ENCODE measurements at places on chromosomes 7 and 10.
A peak's percentile ranks its signal among the peaks of the same experiment; 100 is the strongest.

DNA sequence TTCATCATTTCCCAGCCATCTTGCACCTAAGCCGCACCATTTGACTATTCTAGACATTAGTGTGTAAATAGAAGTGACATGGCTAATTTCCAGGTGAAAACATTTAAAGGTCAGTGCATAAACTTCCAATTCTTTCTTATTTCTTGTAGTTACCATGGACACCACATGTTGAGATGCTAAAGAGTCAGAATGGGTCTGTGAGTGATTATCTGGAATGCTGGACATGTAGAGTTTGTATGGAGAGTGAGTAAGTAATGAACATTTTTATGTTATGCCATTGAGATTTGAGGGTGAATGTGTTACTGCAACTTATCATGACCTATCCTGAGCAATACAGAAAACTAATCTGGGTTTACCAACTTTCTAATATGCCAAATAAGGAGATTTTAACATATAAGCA is 60.4 kb downstream of the MEOX2 start:
- no peak for DNase-seq

DNA sequence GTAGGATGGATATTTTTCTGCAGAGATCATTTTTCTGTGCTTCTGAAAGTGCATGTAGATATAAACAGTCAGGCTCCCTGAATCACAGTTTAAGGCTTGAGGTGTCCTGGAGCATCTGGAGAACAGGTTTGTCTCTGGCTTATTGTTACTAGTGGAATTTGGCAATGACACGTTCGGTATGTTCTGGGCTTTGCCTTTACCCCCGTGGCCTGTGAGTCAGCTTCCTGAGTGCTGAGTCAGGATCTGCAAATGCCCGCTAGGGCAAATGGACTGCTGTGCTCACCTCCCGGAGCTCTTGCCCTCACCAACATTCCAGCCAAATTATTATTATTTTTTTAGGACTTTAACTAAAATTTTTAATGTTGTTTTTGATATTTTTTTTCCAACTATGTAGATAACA is 192.5 kb upstream of the PRSS1 start:
- DNase-seq = peak; percentile 17

DNA sequence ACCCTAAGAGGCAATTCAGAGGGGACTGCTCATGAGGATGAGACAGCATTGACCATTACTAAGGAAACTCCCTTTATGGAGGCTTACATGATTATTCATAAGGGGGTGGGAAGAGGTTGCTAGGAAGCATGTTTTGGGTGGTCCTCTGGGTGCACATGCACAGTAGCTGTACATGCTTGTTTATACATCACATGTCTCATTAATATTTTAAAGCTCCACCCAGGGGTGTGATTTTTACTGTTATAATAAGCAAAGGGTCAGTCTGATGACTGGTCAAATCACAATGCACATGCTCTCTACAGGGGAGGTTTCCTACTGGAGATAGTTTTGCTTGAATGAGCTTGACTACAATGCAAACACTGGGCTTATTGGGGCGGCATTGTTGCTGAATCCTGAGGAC is 23.8 kb upstream of the PPP1R9A start:
- DNase-seq = no peak

DNA sequence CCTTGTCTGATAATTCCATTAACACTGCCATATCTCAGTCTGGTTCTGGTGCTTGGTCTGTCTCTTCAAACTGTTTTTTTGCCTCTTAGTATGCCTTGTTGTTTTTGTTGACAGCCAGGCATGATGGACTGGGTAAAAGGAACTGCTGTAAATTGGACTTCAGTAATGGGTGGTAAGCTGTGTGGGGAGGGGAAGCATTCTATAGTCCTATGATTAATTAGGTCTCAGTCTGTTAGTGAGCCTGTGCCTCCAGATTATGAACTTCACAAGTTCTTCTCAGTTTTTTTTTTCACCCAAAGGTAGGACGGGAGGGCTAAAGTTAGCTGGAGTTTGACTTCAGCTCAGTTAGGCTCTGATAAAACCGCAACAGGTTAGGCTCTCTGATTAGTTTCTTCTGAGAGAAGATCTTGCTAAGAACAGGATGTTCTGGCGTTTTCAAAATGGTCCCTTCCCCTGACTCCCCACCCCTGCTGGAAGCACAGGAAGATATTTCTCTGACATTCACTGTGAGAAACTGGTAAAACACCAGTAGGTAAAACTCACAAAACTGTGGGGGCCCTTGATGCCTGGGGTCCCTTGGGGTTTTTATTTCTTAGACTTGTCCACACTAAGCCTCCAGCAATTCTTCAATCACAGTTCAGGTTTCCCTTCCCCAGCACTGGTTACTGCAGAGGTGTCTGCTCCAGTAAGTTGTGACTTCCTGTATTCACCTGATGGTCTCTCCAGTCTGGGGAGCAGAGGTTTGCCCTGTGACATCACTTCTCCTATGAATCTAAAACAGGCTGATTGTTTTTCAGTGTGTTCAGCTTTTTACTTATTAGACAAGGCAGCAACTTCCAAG is 43.3 kb upstream of the CCDC71L start:
- no peak for DNase-seq

DNA sequence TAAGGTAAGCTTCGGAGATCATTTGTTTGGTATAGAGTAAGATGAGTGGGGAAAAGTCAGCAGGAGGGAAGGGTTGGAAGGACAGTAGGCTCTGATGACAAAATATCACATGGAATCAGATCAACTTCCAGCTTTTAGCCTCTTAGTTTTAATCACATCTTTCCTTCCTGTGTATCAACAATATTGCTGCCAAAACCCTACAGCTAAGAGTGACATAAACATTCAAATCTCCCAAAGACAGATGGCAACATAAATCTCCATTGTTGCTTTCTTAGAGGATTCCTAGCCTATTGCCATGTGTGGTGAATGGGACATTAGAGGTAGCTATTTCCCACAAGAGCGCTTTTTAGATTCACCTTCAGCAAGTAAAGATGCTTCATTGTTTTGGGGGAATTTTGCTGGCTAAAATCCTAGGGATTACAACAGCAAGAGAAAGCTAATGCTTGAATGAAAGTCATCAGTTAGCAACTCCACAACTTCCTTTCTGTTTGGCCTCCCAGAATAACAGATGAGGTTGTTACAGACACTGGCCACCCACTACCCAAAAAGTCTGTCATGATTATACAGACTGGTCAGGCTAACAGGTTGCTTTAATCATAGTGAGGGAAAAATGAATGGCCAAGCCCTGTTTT is 35.2 kb upstream of the FZD1 start:
- no peak for DNase-seq

DNA sequence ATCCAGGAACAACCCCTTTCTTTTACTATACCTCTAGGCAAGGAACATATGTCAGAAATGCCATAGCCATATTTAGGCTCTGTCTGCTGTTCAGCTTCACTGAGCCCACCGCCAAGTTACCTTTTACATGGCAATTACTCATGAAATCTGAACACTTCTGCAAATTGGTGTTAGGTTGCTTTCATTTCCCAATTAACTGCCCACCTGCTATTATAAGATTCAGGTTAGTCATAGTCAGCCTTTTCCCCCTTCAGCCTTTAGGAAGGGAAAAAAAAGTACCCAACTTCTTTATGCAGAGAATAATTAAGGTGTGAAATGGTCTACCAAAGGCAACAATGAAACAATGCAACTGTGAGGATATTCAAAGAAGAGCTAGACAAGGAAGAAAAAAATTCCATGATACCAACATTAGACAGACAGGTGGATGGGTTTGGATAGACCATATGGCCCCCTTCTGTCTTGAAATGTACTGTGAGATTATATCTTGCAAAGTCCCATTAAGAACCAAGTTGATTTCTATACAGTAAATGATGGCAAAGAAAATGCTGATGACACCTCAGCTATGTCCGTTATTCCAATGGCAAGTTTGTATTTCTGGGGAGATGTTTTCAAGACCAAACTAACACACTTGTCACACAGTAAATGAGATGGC is 442.1 kb upstream of the NRP1 start:
- DNase-seq = no peak

DNA sequence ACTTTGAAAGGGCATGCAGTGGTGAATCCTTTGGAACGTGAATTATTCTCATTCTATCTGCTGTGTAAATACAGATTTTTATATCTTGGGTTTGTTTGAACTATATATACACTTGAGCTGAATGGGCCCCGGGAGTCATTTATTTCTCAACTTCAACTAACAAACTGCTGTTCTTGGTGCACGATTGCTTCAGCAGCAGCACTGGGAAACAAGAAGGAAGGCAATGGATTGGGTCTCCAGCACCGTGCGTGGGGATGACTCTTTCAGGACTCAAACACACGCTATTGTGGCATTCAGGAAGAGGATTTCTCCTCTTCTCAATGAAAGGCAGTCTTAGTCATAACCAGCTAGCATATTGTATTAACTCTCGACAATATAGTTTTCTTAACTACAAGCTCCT is 226.0 kb upstream of the NFE2L3 start:
- DNase-seq = no peak

DNA sequence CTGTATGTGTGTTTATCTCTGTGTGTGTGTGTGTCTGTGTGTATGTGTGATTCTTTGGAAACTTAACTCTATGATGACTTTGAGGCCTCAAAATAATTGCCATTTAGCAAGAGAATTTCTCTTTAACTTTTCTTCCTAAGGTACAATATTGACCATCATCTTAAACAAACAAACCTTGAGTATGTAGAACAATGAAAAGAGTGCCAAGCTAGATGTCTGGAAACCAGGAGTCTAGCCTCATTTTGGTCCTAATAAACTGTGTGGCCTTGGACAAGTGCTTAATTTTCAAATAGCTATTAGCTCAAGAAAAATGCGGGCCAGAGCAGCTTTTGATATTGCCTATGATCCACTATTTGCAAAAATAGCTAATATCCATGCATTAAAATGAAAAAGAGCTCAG is 119.3 kb downstream of the RNLS start:
- DNase-seq = no peak

DNA sequence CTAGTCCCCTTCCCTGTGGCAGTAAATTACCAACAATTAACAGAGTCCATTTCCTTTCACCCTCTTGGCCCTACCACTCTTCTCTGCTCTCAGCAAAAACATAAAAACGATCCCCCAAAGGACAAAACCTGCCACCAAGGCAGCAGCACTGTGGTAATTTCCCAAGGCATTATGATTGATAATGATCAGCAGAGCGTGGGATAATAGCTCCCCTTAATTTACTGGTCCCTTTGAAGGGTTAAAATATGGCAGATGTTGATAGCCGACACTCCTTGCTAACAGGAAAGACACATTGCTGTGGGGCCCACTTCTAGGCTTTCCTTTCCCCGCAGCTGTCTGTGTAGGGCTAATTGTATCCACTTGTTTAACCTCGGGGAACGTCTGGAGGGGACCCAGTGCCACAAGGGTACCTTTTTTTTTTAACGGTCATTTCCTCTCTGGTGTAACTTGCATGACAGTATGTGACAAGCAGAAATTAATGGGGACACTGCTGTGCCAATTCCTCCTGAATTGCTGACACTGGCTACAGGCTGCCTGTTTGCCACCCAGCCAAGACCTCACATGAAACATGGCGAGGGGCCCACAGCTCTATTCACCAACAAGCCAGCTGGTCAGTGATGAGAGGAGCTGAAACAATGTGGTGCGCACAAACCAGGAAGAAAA is 81.3 kb downstream of the CDK6 start:
- DNase-seq = no peak

- DNase-seq = no peak
Measured at GRCh38 chr7:80411621-80412020, 100.2 kb downstream of the GNAT3 start.

- DNase-seq = no peak
Measured at GRCh38 chr10:118732245-118733165, 22.3 kb downstream of the CACUL1 start.

DNA sequence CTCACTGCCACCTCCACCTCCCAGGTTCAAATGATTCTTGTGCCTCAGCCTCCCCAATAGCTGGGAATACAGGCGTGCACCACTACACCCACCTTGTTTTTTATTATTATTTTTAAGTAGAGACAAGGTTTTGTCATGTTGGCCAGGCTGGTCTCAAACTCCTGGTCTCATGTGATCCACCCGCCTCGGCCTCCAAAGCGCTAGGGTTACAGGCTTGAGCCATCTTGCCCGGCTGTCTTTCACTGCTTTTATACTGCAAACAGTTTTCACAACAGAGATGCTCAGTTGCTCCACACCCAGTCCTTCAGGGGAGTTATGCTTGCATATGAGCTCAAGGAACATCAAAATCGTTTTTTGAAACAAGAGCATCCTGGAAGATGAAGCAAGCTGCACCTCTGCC is 1.3 kb upstream of the PRR15 start:
- DNase-seq = no peak

GRCh38 chr7:29239638-29240037 is 45.1 kb downstream of the CHN2 start:
- DNase-seq = no peak

DNA sequence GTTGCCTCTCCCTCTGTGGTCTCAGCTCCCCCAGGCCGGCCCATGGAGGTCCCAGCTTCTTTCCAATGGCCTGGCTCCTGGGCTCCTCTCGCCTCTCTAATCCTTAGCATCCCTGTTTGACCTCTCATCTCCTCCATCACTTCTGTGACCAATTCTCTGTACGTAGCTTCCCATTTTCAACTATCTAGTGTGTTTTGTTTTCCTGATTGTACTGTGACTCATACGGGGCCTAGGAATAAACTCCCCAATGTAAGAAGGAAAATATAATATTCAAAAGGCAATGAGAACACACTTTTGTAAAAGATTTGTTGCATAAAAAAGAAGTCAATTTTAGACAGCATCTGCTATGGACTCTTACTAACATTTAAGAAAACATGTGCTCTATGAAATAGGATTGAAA is 90.3 kb downstream of the MKX start:
- no peak for DNase-seq

DNA sequence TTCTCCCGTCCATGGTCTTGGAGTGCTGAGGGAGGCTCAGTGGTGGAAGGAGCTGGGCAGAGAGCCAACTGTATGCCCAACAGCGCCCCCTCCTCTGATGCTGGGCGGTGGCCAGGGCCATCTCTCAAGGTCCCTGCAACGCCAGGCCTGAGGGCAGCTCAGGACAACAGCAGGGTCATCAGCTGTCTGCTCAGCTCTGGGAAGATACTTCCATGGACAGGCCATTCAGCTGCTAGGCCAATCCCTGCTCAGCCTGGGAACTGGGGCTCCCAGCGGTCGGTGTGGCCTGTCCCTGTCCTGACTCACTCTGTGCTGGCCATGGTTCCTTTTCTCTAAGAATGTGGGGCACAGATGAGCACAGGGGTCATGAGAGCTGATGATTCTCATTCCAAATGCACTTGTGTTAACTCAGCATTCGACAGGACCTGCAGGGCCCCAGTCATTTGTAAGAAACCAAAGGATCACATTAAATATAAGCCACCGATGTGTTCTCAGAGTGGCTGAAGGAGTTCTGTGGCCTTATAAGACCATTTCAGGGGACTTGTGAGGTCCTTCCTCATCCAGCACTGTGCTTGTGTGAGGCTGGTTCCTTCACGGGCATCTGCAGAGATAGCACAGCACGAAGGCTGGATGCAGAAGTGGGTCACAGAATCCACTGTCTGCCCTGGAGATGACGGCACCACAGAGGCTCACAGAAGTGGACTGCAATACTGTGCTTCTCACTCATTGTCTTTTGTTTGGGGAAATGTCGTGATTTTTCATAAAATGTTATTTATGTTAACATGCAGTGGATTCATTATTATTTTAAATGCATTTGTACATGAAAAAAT is 73.0 kb downstream of the ADCY1 start:
- DNase-seq = peak; percentile 1

Data from stimulated activated CD4-positive, alpha-beta T cell treated with anti-CD3 and anti-CD28 coated beads, Interleukin-4, amount 100 ng/mL, for 24 hours (primary cell).